ENCODE measurements at places on chromosomes 16 and 17.

GRCh38 chr17:76710863-76711611 is at the start of gene MXRA7:
Gene MXRA7 (minus strand): TSS chr17:76710965. CDS start chr17:76710946, 19 bp downstream.
- peak; percentile 77 for DNase-seq
- peaks cover 45% of the 10 kb centered on the region for H3K4me1 ChIP-seq
- no peaks in the 10 kb centered on the region for H3K27me3 ChIP-seq
- peak within 1 kb of the TSS; percentile 33 for H3K27ac ChIP-seq

- H3K36me3 ChIP-seq = no peaks in the 10 kb centered on the region
- no peak for DNase-seq
- no peak overlapping the region for H3K27ac ChIP-seq
- H3K27me3 ChIP-seq = no peaks in the 10 kb centered on the region
These were observed 219.7 kb upstream of the RPL38 start for GRCh38 chr17:73983621-73984400.

DNA sequence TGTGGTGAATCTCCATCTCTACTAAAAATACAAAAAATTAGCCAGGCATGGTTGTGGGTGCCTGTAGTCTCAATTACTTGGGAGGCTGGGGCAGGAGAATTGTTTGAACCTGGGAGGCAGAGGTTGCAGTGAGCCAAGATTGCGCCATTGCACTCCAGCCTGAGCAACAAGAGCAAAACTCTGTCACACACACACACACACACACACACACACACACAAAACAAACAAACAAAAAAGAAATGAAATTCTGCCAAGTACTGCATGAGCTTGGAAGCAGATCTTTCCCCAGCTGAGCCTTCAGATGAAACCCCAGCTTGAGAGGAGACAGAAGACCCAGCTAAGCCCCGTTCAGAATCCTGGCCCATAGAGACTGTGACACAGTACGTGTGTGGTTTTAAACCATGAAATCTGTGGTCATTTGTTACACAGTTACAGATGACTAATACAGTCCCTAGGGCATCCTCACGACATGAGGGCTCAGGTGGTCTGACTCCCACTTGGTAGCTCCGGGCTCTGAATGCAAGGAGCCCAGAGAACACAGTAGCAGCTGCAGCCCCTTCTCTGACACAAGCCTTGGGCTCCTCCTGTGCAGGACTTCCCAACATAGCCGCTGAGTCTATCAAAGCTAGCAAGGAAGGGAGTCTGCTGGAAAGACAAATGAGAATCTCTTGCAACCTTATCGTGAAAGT is 132.8 kb downstream of the SEC14L1 start:
- no peak overlapping the region for H3K27ac ChIP-seq
- H3K27me3 ChIP-seq = no peaks in the 10 kb centered on the region
- no peak for DNase-seq
- no peak overlapping the region for H3K4me3 ChIP-seq

GRCh38 chr16:68782198-68783174 is 45.4 kb downstream of the CDH1 start:
- peaks cover 13% of the 10 kb centered on the region for H3K4me1 ChIP-seq
- H3K27me3 ChIP-seq = peaks cover 7% of the 10 kb centered on the region
- no peak for DNase-seq
- peak overlapping the region; percentile 57 for H3K27ac ChIP-seq

GRCh38 chr16:67301080-67301782 is 21.9 kb downstream of the PLEKHG4 start:
- DNase-seq = no peak
- peaks cover 6% of the 10 kb centered on the region for H3K27me3 ChIP-seq
- H3K4me1 ChIP-seq = no peaks in the 10 kb centered on the region
- H3K36me3 ChIP-seq = no peaks in the 10 kb centered on the region

- peak; percentile 40 for DNase-seq
- H3K27ac ChIP-seq = peak overlapping the region; percentile 99
- H3K27me3 ChIP-seq = no peaks in the 10 kb centered on the region
- peaks cover 80% of the 10 kb centered on the region for H3K4me1 ChIP-seq
These were observed 4.9 kb downstream of the FMNL1 start for GRCh38 chr17:45226576-45226975.

DNA sequence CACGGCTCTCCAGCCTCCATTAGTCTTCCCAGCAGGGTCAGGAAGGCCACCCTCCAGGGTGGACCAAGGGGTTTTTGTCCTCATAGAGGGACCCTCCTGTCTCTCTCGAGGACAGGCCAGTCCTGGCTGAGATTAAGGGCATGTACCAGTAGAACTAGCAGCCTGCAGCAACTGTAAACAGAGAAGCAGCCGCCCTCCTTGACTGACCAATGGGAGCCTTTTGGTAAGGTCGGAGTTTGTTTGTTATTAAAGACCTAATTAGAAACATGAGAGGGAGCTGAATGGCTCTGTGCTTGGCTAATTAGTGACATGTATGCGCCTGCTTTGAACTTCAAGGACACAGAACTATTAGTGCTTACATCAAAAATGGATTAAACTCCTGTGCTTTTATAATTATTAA is 80.0 kb downstream of the CCDC182 start:
- no peaks in the 10 kb centered on the region for H3K27me3 ChIP-seq
- H3K27ac ChIP-seq = peak overlapping the region; percentile 73
- no peak for DNase-seq
- H3K4me1 ChIP-seq = peaks cover under 1% of the 10 kb centered on the region
- no peak overlapping the region for H3K4me3 ChIP-seq

DNA sequence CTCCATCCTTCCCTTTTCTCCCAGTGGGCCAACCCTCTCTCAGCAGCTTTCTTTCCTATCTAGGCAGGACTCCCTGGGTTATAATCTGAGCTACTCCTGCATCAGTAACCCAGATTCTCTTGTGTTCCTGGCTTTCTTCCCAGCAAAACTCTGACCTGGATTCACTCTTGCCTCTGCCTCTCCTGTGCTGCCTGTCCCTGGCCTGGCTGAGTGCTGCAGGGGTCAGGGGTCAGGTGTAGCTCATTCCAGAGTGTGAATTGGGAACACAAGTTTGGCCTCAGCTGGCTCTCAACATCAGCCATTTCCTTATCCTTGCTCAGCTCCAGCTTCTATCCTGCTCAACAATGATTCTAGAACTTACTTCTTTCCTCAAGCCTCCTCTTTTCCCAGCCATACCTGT is 2.5 kb upstream of the ST6GALNAC2 start:
- peaks cover 11% of the 10 kb centered on the region for H3K4me1 ChIP-seq
- no peak for DNase-seq
- no peak overlapping the region for H3K4me3 ChIP-seq
- H3K27ac ChIP-seq = no peak overlapping the region

- DNase-seq = no peak
- no peaks in the 10 kb centered on the region for H3K27me3 ChIP-seq
These were observed 13.7 kb downstream of the SDK2 start for GRCh38 chr17:73630531-73630930.

DNA sequence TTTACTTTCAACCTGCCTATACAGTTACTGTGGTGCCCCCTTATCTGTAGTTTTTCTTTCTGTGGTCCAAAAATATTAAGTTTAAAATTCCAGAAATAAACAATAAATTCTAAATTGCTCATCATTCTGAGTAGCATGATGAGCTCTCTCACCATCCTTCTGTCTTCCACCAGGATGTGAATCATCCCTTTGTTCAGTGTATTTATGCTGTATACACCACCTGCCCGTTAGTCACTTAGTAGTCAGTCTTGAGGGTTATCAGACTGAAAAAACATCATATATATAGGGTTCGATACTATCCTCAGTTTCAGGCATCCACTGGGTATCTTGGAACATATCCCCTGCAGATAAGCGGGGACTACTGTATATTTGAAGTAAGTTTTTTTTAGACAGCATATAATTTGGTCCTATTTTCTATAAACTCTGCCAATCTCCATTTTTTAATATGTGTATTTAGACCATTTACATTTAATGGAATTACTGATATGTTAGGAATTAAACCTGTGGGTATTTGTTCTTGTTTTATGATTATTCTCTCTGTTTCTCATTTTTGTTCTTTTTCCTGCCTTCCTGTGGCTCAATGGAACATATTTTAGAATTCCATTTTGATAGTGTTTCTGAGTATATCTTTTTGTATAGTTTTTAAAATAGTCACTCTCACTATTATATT is 31.0 kb downstream of the TBX21 start:
- peaks cover 2% of the 10 kb centered on the region for H3K36me3 ChIP-seq
- H3K27ac ChIP-seq = no peak overlapping the region
- no peak for DNase-seq
- peaks cover 18% of the 10 kb centered on the region for H3K4me1 ChIP-seq
- H3K27me3 ChIP-seq = peaks cover 13% of the 10 kb centered on the region
- no peak overlapping the region for H3K4me3 ChIP-seq

DNA sequence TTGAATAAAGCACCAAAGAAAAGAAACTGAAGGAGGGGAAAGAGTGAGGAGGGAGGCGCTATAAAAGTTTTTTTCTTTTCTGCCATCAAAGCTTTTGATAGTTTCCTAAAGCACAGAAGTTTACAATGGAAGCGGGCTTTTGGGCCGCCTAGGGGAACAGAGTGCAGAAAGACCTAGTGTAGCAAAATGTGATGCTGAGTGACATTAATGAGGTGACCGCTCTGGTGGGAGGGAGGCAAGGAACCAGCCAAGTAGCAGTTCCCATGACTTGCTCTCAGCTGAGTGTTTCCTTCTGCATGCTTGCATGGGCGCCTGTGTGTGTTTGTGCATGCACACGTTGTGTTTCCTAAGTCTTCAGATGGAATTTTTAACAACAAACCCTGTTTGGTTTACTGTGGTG is 15.5 kb downstream of the MSI2 start:
- H3K4me1 ChIP-seq = peaks cover 69% of the 10 kb centered on the region
- DNase-seq = no peak
- peaks cover 92% of the 10 kb centered on the region for H3K36me3 ChIP-seq
- H3K27me3 ChIP-seq = no peaks in the 10 kb centered on the region
- no peak overlapping the region for H3K27ac ChIP-seq
- H3K4me3 ChIP-seq = no peak overlapping the region
